ENCODE measurements at places on chromosomes 3 and 15. TPM values are rescaled to one million over a fixed set of nuclear protein-coding genes. Genes with fewer than 3 reads are reported as not detected.
A peak's percentile ranks its signal among the peaks of the same experiment; 100 is the strongest.

DNA sequence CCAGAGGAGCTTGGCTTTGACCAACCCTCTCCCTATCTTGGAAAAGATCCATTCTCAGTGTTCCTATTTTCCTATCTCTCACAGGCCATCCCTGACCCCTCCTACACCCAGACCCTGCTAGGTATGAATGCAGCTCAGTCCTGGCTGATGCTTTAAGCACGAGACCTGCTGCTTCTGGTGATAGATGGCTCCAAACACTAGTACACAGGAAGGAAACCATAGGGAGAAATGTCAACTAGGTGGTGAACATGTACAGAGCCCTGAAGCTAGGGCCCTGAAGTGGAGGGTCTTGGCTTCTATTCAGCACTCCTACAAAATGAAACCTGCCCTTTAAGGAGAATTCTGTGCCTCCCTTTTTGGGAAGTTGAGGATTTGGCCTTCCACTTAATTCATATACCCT, 47.4 kb upstream of the MANF start:
- DNase-seq: no peak

SEMA3F gene
- total RNA-seq: 0.74 TPM

- DNase-seq: no peak
Observed at GRCh38 chr3:100317912-100318311, 16.6 kb upstream of the NIT2 start.

DNA sequence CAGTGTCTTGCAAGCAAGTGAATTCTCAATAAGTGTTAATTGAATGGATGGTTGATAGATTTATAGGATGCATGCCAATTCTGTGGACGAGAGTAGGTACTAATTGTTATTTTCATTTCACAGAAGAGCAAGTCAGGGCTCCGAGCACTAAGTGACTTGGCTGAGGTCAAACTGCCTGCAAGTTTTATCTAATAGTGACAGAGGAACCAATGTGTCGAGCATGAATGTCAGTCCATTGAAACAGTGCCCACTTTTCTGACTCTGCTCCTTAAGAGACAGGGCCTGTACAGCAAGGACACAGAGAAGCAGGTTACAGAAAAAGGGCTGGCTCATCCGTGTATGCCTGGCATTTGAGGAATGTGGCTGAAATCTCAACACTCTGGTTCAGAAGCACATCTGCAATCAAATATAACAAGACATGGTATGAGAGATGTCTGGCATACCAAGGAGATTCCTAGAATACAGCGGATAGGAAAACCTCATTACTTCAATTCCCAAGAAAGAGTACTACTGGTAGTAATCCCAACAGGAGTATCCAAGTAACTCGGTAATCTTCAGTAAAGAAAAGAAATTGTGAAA, 6.0 kb upstream of the B3GNT5 start:
- no peak for DNase-seq

DNA sequence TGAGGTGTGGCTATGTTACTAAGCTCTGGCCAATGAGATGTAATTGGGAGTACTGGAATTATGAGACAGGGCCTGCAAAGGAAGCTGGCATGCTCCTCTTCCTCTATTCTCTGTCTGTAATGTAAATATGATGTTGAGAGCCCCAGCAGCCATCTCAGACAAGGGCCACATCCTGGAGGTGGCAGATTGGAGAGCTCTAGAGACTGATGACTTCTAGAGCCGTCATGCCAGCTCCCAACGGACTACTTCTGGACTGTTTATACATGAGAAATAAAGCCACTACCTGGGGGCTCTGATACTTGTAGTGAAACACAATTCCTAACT, 19.7 kb downstream of the PLD1 start:
- no peak for DNase-seq

FBN1 gene
- 4,431 TPM for total RNA-seq

DNA sequence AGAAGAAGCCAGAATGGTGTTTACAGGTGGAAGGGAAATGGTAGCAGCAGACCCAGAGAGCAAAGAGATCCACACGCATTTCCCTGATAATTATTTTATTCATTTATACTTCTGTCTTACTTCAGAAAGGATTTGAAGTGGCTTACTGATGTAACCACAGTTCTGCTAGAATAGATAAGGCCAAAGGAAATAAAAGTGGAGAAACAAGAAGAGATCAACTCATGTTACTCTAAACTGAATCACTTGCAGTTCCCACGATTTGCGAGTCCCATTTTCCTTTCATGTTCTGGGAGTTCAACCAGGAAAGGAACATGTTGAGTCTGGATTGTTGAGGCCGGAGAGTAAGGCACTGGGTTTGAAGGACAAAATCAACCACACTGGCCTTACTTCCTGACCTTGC, 151.8 kb downstream of the MYRIP start:
- DNase-seq: peak; percentile 38

DNA sequence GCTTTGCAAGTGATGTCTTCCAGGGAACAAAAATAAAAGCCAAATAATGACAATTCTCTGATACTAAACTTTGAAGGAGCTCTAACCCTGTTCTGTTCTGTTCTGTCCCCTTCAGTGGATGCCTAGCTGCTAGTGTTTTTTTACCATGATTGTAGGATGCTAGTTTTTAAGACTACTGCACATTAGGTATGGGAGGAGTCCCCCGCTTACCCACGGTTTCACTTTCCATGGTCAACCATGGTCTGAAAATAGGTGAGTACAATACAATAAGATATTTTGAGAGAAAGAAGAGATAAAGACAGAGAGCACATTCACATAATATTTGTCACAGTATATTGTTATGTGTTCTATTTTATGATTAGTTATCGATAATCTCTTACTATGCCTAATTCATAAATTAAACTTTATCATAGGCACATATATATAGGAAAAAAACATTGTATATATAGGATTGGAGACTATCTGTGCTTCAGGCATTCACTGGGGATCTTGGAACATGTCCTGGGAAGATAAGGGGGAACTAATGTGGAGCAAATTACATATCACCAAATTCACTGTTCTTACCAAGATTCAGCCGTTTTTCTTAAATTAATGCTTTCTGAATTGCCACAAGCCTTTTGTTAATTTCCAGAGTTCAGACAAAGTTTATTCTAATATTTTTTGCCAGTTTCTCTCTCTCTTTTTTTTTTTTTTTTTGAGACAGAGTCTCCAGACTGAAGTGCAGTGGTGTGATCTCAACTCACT, 32.8 kb upstream of the POMGNT2 start:
- DNase-seq: no peak

UBA5 gene
- total RNA-seq: 120 TPM

DNA sequence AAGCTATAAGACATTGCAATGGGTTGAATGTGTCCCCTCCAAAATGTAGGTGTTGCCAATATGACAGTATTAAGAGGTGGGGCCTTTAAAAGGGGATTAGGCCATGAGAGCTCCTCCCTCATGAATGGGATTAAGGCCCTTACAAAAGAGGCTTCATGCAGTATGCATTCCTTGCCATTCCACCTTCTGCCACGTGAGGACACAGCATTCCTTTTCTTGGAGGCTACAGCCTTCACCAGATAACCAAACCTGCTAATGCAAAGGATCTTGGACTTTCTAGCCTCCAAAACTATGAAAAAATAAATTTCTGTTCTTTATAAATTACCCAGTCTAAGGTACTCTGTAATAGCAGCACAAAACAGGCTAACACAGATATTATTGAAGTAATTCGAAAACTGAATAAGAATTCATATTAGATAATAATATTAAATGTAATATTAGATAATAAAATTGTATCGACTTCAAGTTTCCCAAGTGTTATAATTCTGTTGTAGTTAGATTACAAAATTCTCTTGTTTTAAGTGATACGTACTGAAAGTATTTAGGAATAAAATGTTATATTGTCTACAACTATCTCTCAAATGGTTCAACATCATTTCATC, 29.4 kb upstream of the ATP8B4 start:
- DNase-seq: peak; percentile 83

- peak; percentile 88 for DNase-seq
Observed at GRCh38 chr3:94004301-94004910, 24.0 kb downstream of the STX19 start.

- DNase-seq: no peak
Observed at GRCh38 chr3:153042088-153042487, 119.9 kb upstream of the RAP2B start.

MORC1 gene
- total RNA-seq: not detected

DNA sequence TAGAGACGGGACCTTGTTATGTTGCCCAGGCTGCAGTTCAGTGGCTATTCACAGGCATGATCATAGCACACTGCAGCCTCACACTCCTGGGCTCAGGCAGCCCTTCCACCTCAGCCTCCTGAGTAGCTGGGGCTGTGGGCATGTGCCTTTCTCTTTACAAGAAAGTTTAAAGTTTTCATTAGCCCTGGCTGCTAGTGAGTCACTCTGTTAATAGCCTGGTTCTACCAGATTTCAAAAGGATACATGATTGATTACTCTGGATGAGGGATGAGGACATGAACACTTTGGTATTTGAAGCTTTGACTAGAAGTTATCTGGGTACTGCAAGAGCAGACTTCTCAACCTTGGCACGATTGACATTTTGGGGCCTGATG, 95.1 kb downstream of the DHX36 start:
- no peak for DNase-seq

- no peak for DNase-seq
Observed at GRCh38 chr3:23808525-23808924, 2.8 kb downstream of the UBE2E1 start.

DNA sequence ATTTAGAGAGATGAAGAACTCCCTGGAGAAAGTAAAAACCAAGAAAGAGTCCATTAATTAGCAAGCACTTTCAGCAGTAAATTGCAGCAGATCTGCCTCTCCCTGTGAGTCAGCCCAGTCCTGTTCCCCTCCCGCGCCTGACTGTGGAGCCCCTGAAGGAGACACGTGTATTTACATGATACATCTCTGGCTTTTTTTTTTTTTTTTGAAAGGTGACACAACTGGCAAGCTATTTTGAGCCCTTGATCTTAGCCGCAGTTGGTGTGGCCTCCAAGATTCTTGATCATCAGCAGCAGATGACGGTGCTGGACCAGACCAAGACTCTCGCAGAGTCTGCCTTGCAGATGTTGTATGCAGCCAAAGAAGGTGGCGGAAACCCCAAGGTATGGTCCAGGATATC, 271.8 kb upstream of the TPM1 start:
- DNase-seq: peak; percentile 76

- DNase-seq: no peak
Observed at GRCh38 chr15:55247311-55247710, 42.3 kb downstream of the RAB27A start.

DNA sequence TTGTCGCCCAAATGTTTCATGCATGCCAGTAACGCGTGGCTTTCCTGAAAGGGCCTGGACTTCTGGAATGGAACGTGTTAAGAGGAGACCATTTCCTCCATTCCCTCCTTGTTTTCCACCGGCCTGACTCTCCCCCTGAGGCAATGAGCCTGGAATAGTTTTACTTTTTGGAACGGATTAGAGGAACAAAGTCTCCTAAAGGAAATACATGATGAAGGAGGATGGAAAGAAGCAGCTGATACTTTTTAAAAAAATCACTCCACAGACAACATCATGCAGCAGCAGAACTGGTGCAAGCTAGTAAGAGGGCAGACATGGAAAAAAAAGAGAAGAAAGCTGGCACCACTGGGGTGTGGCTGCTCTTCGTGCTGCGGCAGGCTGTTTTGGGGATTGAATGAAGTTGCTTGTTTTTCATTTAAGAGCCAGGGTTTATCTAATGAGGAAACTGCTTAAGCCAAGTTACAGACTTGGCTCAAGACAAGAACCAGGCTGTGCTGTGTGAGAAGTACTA, 3.6 kb upstream of the KBTBD12 start:
- DNase-seq: peak; percentile 45

DNA sequence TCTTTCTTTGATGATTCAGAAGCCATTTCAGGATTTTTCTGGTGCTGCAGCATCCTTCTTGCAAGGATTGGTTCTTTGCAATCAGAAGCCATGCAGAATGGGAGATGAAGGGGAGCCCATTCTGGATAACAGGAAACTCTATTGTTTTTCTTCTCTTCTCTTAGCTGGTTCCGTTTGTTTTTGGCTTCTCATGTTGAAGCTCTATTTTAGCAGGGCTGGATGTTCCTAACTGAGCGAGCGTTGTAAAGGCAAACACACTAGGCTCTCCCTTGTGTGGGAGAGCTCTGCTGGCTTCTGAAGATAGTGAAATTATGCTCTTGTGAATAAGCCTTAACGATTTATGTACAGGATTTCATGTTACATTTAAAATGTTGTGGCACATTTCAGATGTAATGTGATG, 8.3 kb downstream of the CACNA1D start:
- DNase-seq: no peak

ROPN1B gene
- not detected for total RNA-seq

DNA sequence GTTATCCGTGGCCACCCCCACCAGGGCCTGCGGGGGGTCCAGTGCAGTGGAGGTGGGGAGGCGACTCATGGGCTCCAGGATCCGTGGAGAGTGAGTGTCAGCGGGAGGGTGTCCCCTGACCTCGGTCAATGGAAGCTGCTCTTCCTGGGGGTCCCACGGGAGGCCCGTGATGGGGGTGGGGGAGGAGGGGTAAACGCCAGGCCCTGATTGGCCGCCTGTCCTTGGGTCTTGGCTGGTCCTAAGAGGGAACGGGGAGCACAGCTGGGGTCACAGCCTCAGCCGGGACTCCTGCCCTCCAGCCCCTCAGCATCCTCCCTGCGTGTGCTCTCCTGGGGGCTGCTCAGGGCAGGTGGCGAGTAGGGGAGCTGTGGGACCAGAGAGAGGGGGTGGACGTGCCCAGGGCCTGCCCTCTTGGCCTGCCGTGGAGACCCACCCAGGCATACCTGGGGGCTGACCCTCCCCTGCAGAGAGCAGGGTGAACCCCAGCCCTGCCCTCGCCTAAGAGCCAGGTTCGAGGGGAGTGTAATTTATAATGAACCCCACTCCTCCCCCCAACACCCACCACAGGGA, 184.6 kb downstream of the GOLGA6L6 start:
- DNase-seq: no peak

TRH gene
- total RNA-seq: 2.5 TPM

DNA sequence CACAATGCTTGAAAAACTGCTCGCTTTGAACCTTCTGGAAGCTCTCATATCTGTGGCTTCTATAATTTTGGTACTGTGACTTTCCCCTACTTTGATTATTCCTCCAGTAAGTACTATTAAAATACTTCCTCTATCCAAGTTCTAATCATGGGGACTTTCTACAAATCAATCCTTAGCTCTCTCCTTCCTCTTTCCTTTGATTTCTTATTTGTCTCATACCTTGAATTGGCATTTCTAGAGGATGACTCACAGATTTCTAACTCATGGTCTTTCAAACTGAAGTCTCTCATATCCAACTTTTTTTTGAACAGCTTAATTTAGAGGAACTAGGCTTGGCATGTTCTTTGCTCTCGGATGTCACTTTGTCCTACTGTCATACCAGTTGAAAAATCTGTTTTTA, 241.8 kb downstream of the TBC1D5 start:
- DNase-seq: no peak

DNA sequence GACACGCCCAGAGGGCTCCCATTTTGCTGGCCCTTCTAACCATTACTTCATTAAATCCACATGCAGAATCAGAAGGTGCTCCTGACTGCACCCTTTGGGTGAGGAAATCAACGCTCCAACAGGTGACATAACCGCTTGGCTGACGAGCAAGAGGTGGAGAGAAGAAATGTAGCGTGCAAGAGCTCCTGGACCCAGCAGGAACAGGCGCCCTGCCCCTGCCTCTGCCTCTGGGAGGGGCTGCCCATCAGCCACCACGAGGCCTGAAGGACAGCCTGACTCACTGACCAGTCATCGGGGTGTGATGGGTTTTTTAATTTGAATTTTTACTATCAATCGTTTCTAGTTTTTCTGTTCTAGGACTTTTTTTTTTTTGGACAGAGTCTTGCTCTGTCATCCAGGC, 218.2 kb downstream of the ADAMTS17 start:
- DNase-seq: no peak

LNP1 gene
- total RNA-seq: 11.0 TPM

Measured in fibroblast of the aortic adventitia (primary cell).